ENCODE measurements at places on chromosomes 4 and X.
A peak's percentile ranks its signal among the peaks of the same experiment; 100 is the strongest.

DNA sequence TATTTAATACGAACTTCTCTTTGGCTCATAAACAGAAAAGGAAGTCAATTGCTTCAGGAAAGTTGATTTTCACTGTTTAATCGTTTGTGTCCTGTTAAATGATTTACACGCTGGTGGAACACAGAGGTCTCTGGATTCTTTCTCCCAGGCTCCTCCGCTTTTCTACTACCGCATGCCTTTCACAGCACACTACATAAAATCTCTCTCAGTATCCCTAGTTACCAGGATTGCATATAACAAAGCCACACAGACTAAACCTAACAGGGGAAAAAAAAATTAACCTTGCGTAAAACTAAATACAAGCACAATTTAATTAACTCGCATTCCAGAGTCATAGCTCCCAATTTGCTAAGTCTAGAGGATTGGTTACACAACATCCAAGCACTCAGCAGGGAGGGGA, 133.9 kb downstream of the CORIN start:
- H3K36me3 ChIP-seq: no peaks in the 10 kb centered on the region
- peaks cover 62% of the 10 kb centered on the region for H3K27me3 ChIP-seq
- H3K4me1 ChIP-seq: no peaks in the 10 kb centered on the region
- no peak overlapping the region for H3K4me3 ChIP-seq
- no peak overlapping the region for H3K27ac ChIP-seq

DNA sequence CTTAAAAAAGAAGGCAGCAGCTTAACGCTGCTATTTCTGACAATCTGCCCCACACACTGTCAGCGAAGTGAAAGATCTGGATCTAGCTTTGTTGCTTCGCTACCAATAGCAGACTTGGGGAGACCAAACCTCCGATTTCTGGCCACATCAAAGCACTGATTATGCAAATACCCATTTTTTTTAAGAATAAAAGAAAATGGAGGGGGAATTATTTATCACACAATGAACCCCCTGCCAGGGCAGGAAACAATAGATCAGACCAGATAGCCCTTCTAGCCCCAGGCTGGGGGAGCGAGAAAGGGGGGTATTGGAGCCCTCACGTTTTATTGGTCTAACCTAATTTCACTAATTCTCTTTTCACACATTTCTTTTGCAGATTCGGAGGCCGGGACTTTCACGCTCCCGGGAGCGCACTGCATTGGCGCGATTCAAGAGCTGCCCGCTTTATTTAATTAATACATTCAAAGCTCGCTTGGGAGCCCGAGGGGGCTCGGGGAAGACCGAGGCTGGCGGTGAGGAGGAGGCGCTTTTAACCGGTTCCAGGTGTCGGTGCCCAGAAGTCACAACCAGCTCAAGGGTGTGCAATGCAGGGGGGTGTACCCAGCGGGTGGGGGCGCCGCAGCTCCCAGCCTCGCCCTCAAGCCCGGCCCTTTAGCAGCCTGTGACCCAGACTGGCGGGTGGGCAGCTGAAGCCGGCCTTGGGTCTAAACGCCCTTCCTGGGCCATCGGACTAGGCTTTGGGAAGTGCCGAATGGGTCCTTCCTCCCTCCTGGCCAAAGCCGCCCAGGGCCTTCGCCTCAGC, 5.5 kb downstream of the NEUROG2 start:
- H3K4me3 ChIP-seq: peak overlapping the region; percentile 49
- DNase-seq: no peak
- no peak overlapping the region for H3K27ac ChIP-seq
- H3K27me3 ChIP-seq: peaks cover 87% of the 10 kb centered on the region
- H3K4me1 ChIP-seq: peaks cover 27% of the 10 kb centered on the region

- H3K27me3 ChIP-seq: no peaks in the 10 kb centered on the region
- no peak overlapping the region for H3K4me3 ChIP-seq
- no peaks in the 10 kb centered on the region for H3K4me1 ChIP-seq
- no peak for DNase-seq
These were observed 43.1 kb upstream of the MTM1 start for GRCh38 chrX:150525061-150525919.

GRCh38 chr4:60934566-60935295, 265.4 kb upstream of the ADGRL3 start:
- no peak overlapping the region for H3K27ac ChIP-seq
- H3K27me3 ChIP-seq: no peaks in the 10 kb centered on the region
- no peaks in the 10 kb centered on the region for H3K4me1 ChIP-seq
- no peaks in the 10 kb centered on the region for H3K36me3 ChIP-seq
- DNase-seq: no peak
- H3K4me3 ChIP-seq: no peak overlapping the region

- peaks cover 3% of the 10 kb centered on the region for H3K4me1 ChIP-seq
- peak overlapping the region; percentile 80 for H3K4me3 ChIP-seq
- no peak overlapping the region for H3K27ac ChIP-seq
- H3K27me3 ChIP-seq: peaks cover 66% of the 10 kb centered on the region
These were observed 97.8 kb upstream of the TENM3 start for GRCh38 chr4:182145334-182145905.

DNA sequence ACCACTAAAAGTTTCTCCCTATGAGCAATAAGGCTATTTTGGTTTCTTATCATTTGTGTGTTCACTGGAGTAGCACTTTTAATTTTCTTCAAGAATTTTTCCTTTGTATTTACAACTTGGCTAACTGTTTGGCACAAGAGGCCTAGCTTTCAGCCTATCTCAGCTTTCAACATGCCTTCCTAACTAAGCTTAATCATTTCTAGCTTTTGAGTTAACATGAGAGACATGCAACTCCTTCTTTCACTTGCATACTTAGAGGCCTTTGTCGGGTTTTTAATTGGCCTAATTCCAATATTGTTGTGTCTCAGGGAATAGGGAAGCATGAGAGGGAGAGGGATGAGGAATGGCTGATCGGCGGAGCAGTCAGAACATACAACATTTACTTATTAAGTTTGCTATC, 349.8 kb downstream of the OPHN1 start:
- no peaks in the 10 kb centered on the region for H3K4me1 ChIP-seq
- no peak overlapping the region for H3K27ac ChIP-seq
- no peak overlapping the region for H3K4me3 ChIP-seq
- no peak for DNase-seq
- H3K36me3 ChIP-seq: no peaks in the 10 kb centered on the region
- H3K27me3 ChIP-seq: no peaks in the 10 kb centered on the region

DNA sequence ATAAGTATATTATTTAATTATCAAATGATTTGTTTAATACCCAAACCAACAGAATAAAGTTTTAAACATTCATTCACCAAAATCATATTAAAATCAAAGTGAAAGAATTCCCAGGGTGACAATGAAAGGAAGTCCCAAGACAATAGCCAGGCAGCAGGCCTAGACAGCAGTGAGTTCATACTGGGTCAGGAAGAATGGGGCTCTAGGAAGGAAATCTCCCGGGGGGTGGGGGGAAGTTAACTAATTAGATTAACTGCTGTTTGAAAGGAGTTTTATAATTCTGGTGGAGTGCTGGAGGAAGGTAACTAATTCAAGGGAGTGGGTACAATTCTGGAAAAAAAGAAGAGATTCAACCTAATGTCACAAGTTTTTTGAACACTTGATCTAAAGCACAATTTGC, 104.1 kb downstream of the ZAR1 start:
- no peak overlapping the region for H3K27ac ChIP-seq
- H3K36me3 ChIP-seq: peaks cover 10% of the 10 kb centered on the region
- no peak overlapping the region for H3K4me3 ChIP-seq
- no peaks in the 10 kb centered on the region for H3K27me3 ChIP-seq
- no peak for DNase-seq
- H3K4me1 ChIP-seq: peaks cover 12% of the 10 kb centered on the region

- H3K4me3 ChIP-seq: no peak overlapping the region
- no peaks in the 10 kb centered on the region for H3K36me3 ChIP-seq
- H3K27ac ChIP-seq: no peak overlapping the region
- H3K27me3 ChIP-seq: no peaks in the 10 kb centered on the region
- H3K4me1 ChIP-seq: no peaks in the 10 kb centered on the region
These were observed 17.6 kb upstream of the CC2D2A start for GRCh38 chr4:15451866-15452765.

DNA sequence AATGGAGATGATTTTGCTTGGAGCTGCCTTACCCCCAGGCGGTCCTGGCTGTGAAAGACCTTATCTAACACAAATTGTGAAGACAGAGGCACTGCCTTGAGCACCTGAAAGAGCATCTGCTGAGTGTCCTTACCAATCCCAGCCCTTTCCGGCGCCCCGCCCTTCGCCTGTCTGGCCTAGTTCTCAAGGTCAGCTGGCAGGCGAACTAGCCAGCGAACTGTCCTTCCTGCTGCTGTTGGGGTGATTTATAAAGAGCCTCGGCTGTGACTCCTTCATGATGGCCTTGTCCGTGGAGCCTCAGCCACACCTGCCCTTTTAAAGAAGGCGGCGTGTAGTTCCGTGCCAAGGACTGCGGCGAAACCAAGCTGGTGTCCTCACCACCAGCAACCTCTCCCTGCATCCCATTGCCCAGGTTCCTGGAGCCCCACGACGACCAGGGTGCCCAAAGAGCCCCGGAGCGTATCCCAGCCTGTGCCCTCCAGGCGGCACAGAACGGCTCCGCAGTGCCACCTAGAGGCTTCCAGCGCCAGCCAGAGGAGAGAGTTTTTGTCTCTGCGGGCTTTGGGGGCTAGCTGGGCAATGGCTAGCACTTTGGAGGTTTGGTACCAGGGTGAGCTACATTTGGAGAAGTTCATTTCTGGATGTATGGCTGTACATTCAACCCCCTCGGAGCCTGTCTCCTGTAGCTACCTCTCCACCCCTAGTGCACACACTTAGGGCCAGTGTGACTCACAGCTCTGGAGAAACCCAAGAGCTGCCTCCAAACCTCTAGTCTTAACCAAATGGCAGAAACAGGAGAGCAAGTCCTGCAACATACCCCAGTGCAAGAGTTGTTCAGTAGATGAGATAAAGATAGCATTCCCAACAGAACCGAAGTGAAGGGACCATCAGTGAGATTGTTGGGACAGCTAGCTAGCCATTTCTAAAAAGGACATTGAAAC, 36.8 kb upstream of the VMA21 start:
- H3K4me3 ChIP-seq: peak overlapping the region; percentile 64
- H3K36me3 ChIP-seq: no peaks in the 10 kb centered on the region
- peaks cover 4% of the 10 kb centered on the region for H3K4me1 ChIP-seq
- H3K27me3 ChIP-seq: peaks cover 18% of the 10 kb centered on the region

GRCh38 chrX:111520506-111520905, 9.1 kb downstream of the SERTM2 start:
- DNase-seq: no peak
- H3K27me3 ChIP-seq: peaks cover 14% of the 10 kb centered on the region
- H3K27ac ChIP-seq: no peak overlapping the region
- H3K36me3 ChIP-seq: no peaks in the 10 kb centered on the region
- peaks cover 4% of the 10 kb centered on the region for H3K4me1 ChIP-seq

DNA sequence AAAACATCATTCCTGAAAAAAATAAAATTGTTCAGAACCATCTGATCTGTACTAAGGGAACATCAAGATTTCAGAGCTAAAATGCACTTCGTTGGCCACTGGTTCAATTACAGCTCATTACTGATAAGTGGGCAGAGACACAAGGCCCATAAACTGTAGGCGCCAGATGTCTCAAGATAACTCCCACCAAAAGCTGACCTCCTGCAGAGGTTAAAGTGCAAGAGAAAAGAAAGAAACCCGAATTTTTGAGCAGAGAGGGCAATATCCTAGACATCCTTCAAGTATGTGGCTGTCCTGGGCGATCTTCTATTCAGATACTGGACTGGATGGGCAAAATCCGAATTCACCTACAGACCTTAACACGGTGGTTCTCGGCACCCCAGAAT, 660 bp downstream of the GEMIN8 start:
- DNase-seq: no peak
- H3K36me3 ChIP-seq: no peaks in the 10 kb centered on the region

- H3K27me3 ChIP-seq: no peaks in the 10 kb centered on the region
- H3K27ac ChIP-seq: no peak overlapping the region
- H3K4me1 ChIP-seq: no peaks in the 10 kb centered on the region
These were observed 232.5 kb downstream of the TEX13A start for GRCh38 chrX:104988038-104988437.

DNA sequence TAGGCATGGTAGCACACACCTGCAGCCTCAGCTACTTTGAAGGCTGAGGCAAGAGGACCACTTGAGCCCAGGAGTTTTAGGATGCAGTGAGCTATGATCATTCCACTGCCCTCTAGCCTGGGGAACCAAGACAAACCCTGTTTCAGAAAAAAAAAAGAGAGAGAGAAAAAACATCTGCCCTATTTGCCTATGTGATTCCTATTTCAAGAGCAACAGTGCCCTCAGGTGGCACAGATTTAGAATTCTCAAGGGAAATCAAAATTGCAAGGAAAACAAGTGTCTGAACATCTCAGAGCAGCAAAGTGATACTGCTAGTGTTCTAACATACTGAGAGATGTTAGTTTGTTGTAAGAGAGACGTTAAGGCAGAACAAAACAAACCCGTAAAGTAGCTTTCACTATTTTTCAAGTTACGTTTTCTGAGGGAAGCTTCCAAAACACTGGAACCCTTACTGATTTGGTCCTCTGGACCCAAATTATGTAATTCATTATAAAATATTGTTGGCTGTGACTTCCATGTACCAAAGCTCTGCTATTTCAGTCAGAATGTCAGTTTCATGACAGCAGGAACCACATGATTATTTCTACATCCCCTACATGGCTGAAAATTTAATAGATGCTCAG, 7.9 kb downstream of the BDH2 start:
- DNase-seq: no peak
- peak overlapping the region; percentile 19 for H3K27ac ChIP-seq
- peaks cover 12% of the 10 kb centered on the region for H3K4me1 ChIP-seq

GRCh38 chr4:4575284-4576211, 33.7 kb upstream of the STX18 start:
- peak overlapping the region; percentile 96 for H3K27ac ChIP-seq
- H3K36me3 ChIP-seq: peaks cover 3% of the 10 kb centered on the region
- peak; percentile 59 for DNase-seq

- peak; percentile 75 for DNase-seq
- H3K27ac ChIP-seq: no peak overlapping the region
- no peaks in the 10 kb centered on the region for H3K27me3 ChIP-seq
- H3K4me1 ChIP-seq: peaks cover 67% of the 10 kb centered on the region
These were observed 15.6 kb upstream of the ASMTL start for GRCh38 chrX:1468250-1468772.

GRCh38 chr4:40180356-40180755, 16.5 kb upstream of the RHOH start:
- no peak overlapping the region for H3K27ac ChIP-seq
- H3K4me3 ChIP-seq: no peak overlapping the region
- no peak for DNase-seq
- no peaks in the 10 kb centered on the region for H3K36me3 ChIP-seq
- no peaks in the 10 kb centered on the region for H3K27me3 ChIP-seq

- H3K36me3 ChIP-seq: no peaks in the 10 kb centered on the region
- H3K27me3 ChIP-seq: no peaks in the 10 kb centered on the region
- no peak overlapping the region for H3K27ac ChIP-seq
- no peak for DNase-seq
These were observed 253.7 kb upstream of the TAPT1 start for GRCh38 chr4:16480011-16480410.

DNA sequence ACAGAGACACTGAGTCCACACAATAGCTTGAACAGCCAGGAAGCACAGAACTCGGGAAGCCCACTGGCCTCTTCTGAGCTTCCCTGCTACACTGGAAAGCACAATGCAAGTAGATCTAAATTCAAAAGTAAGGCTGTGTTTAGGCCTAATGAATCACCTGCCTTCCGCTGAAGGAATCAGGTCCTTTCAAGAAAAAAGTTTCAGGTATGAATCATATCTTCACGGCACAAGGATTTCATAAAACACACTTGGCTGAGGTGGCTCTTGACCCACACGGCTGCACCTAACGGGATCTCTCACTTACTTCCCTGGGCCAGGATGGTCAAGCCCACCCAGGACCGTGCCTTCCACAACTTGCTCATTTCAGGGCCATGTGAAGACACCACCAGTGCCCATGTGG, 59.3 kb downstream of the IRF2 start:
- H3K4me1 ChIP-seq: peaks cover 47% of the 10 kb centered on the region
- no peaks in the 10 kb centered on the region for H3K27me3 ChIP-seq
- no peak overlapping the region for H3K27ac ChIP-seq
- DNase-seq: no peak
- peak overlapping the region; percentile 7 for H3K4me3 ChIP-seq

- H3K27ac ChIP-seq: no peak overlapping the region
- no peaks in the 10 kb centered on the region for H3K27me3 ChIP-seq
- DNase-seq: no peak
- no peaks in the 10 kb centered on the region for H3K36me3 ChIP-seq
These were observed 269.2 kb downstream of the FSTL5 start for GRCh38 chr4:161894493-161895167.
